Small intestine (tissue), 16 donors: ENCODE measurements at places on chromosomes 16 and 17.

DNA sequence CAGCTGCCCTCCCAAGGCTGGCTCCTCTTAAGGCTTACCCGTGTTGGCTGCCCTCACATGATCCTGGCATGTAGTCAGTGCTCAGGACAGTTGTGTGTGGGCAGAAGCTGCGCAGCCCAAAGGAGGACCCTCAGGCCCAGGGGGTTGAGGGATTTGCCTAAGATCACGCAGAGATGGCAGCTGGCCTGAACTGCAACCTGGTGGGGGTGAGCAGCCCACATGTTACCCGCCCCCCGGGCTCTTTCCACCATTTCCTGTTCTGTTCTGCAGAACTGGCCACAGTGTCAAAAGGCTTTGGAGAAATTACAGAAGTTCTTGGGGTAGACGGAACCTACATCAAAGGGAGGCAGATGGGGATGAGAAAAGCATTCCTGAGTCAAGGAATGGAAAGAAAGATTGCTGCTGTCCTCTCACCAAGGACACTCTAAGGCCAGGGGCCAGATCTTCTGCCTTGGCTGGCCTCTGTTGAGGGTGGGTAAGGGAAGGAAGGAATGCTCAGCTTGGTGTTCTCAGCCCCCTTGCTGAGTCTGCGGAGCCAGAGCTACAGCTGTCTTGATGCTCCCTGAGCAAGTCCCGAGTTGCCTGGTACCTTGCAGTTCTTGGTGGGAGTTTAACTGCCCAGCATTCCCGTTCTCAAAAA is 53.0 kb downstream of the EPN2 start:
- no peak for DNase-seq

DNA sequence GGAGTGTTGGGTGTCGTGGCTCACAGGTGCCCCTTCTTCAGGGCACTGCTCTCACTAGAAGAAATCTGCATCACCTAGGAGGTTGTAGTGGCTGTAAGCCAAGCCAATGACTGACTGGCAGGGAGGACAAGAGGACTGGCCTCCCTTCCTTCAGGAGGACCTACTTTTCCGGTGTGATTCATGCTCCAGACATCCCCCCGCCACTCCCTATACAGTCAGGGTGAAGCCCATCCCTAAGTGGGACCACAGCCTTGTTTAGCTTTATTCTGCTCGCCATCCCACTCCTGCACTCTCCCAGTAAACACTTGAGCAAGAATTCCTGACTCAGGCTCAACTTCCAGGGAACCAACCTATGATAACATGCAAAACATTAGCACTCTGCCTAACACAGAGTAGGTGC is 67.0 kb downstream of the PLCG2 start:
- no peak for DNase-seq

DNA sequence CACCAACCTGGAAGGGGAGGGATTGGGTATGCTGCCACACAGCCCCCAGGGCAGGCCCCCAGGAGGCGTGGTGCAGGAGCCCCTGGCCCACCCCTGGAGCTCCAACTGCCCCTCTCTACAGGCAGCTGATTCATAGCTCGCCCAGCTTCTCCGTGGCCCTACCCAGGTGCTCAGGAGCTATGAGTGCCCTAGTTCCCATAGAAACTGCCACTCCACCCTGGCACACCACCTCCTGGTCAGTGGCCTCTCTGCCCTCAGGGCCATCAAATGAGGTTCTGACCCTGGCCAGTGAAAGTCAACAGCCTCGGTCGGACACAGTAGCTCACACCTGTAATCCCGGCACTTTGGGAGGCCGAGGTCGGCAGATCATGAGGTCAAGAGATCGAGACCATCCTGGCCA is 18.0 kb downstream of the CNGB1 start:
- no peak for DNase-seq

GRCh38 chr16:1903845-1904840 is 14.1 kb downstream of the HS3ST6 start:
- DNase-seq, result no peak

DNA sequence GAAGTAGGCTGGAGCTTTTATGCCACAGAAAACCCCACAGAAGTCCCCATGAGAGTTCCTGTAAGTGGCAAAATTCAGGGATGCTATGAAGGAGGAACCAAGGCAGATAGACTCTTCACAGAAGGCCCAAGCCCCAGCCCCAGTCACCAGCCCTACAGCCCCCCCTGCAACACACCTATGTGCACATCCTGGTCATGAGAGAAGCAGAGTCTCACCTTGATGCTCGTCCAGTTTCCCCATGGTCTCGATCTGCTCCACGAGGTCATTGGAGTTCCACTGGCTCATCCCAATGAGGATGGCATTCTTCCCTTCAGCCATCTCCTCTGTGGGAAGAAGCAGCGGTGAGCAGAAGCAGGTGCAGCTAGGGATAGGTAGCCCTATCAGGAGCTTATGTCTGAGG is 31.2 kb downstream of the PITPNM3 start:
- DNase-seq, result no peak

DNA sequence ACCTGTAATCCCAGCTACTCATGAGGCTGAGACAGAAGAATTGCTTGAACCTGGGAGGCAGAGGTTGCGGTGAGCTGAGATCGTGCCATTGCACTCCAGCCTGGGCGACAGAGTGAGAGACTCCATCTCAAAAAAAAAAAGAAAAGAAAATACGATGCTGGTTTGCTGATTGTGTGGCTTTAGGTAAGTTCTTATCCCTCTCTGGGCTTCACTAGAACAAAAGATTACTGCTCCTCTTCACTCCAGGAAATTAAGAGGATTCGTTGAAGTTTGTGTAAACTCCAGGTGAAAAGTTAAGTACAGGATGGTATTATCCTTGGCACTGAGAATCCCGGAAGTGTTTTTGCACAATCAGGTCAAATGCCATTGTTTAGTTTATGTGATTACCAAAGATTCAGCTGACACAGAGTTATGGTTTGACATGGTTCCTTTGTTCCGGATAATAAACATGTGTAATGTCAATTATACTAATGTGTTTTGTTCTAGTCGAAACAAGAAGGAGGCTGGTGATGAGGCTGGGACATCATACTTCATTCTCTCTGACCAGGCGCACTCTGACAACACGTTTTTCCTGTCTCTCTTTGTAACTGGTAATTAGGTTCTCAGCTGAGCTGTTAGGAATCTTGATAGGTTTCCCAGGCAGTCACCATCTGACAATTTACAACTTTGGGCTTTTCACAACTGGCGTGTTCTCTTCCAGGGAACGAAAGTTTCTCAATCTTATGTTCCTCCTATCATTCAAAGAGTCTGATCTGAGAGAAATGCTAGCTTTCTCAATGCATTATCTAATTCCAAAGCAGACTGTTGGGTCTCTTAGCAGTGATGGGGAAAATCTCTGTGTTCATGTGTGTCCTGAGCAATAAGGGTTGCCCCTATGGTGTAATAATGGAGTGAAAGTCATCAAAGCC is 10.8 kb upstream of the TAOK1 start:
- DNase-seq, result peak; percentile 44
